ENCODE measurements at places on chromosomes 5 and 9.

DNA sequence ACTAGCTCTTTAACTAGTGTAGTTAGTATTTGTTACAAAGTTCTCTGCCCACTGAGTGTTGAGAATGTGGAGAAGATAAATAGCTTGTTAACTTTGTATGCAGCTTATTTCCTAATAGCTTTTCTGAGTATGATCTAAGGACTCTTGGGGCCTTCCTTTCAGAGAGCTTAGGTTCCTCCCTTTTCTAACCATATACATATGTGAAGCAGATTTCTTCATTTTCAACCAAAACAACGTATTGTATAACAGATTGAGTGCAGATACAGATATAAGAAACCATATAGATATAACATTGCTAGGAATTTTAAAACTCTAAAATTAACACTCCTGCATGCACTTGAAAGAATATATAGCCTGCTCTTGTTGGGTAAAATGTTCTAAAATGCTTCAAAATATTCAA lies 70.4 kb downstream of the SCAMP1 start:
- DNase-seq = no peak

DNA sequence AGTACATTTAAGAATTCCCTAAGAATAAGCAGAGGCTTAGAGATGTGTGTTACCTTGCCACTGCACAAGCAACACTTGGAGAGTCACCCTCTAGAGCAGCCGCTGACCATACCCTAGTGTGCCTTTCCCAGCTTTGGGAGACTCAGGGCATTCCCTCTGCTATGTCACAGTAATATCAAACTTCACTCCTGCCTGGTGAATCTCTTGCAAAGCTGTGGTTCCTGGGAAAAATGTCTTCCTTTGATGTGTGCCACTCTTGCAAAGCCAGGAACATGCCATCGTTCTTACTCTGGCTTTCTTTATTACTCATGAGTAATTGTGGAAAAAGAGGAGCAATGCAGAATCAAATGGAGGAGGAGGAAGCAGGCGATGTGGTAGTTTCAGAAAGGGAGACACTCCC lies 173.2 kb downstream of the CCDC192 start:
- DNase-seq = no peak

DNA sequence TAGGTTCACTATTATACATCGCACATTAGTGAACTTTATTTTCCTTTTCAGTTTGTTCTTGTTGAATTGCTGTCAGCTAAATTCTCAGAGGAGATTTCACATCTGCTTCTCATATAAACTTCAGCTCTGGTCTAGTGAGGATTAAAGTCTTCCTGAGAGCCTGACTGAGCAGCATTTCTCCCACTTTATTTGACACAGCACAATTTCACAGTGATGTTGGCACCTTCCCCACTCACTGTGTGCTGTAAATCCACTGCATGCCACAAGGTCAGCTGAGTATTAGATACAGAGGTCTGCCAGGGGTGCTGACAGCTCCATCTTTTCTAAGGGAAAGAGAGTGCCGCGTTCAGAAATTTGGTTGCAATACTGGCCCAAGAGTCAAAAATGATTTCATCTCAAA lies 567.4 kb downstream of the PRR16 start:
- DNase-seq = no peak

DNA sequence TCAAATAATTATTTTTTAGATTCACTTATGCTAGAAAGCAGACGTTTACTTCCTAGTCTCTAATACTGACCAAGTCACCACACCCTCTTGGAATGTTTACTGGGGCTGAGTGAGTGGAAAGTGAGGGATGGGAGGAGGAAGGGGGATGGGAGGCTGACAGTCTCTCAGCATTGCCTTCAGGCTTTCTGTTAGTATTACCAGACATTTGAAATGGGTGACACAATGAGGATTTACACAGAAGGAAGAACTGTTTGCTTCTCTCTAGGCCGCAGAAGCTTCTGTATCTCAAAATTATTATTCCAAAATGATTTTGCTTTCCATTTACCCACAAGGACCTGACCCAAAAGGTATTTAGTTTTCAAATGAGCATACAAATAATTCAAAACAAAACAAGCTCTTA lies 232.8 kb upstream of the ZNF608 start:
- DNase-seq = no peak

DNA sequence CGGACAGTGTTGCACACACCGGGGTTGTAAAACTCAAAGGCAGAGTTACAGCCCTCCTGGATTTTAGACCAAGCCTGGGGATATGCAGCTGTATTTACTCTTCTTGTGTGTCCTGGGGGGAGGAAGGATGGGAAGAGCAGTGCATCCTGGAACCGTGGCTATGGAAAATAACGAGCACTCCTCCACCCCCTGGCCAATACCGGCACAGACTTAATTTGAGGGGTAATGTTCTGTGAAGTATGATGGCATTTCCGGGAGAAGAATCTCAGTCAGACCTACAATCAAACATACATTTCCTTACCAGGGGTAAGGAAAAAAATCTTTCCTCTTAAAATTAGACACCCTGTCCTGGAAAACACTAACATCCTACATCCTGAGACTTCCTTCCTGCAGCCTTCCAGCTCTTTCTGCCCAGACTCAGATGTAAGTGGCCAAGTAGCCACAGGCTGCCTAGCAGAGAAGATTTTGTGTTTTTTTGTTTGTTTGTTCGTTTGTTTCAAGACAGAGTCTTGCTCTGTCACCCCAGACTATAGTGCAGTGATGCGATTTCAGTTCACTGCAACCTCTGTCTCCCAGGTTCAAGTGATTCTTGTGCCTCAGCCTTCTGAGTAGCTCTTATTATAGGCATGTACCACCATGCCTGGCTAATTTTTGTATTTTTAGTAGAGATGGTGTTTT lies 11.0 kb upstream of the ERMP1 start:
- DNase-seq = no peak

DNA sequence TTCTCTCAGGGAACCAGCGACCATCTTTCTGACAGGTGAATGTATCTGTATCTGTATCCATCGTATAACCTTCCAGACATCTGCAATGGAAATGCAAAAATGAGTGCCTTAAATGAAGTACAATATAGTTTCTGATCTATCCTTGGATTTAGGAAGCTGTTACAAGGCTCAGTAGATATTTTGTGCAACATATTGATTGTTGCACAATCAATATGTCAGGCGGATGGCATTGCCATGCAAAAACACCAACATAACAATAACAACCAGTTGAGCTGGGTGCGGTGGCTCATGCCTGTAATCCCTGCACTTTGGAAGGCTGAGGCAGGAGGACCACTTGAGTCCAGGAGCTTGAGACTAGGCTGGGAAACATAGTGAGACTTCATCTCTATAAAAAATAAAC lies 66.8 kb upstream of the TXNDC8 start:
- no peak for DNase-seq

- no peak for DNase-seq
Observed at GRCh38 chr9:16337322-16338029, 533.0 kb downstream of the BNC2 start.

DNA sequence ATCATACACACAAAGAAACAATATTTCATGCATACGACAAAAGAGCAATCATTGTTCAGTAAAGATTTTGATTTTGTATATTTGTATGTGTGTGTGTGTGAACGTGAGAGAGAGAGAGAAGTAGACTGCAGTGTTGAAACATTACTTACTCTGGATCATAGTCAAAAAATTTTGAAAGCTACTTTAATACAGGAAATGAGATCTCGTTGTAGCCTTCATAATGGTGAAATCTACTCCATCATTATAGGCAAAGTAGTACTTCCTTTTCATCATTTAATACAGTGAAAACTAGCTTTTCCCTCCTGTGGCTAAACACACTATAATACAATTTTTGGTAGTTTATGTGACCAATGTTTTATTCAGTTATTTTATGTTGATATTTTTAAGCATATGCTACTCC lies 1427.7 kb upstream of the C9orf72 start:
- DNase-seq = no peak

DNA sequence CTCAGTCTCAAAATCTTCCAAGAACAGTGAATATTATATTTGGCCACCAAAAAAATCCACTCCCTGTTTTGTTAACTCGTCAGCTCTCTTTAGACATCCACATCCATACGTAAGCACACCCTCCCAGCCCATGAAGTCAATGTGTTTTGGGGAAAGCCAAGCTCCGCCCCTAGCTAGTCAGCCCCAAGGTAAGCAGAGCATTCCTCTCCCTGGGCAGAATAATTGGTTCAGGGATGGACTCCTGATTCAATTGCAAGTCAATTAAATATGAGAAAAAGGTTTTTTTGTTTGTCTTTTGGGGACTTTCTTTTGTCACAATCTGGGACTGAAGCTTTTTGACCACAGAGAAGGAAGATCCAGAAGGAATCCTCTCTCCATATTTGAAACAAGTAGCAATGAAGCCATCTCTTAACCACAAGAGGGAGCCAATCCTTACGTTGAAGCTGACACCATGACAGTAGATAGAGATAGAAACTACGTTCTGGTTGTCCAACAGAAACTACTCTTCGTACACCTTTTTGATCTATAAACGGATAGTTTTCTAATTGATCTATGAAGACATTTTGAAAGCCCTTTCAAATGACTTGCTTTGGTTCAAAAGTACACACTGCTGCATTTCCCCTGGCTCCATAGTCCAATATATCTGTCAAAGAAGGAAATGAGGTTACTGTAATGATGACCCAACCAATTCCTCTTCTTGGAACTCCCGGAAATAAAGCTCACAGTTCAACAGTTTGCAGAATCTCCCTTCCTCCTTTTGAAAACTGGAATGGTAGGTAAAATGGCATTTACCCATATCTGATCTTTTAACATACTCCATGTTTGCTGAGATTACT lies 166.4 kb downstream of the TLE1 start:
- no peak for DNase-seq

All from stimulated activated CD4-positive, alpha-beta T cell treated with anti-CD3 and anti-CD28 coated beads, Interleukin-1b, Interleukin-23, amount 100 ng/mL, for 1 hour (primary cell).